Neural crest cell (in vitro differentiated cells): ENCODE measurements at places on chromosomes 16 and 17.

- DNase-seq, result no peak
Measured at GRCh38 chr16:81040842-81041241, 5.2 kb downstream of the ATMIN start.

GRCh38 chr16:68219725-68220351, 16.1 kb downstream of the ESRP2 start:
- no peak for DNase-seq

- DNase-seq, result no peak
Measured at GRCh38 chr17:74843352-74843627, 16.4 kb downstream of the GRIN2C start.

GRCh38 chr16:65409510-65409909, 287.6 kb upstream of the CDH11 start:
- no peak for DNase-seq

DNA sequence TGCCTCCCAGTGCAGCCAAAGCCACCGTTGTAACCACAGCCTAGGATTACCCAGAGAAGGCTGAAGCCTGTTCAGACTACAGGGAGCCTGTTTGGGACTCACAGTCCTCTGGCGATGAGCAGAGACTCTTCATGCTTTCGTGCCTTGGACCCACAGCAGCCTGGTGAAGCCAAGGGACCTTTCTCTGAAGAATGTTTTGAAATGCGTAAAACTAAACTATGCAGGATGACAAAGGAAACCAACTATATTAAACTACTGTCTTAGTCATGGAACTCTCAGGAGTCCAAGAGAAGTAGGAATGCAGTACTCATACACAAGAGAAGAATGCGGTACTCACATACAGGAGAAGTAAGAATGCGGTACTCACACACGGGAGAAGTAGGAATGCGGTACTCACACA, 20.9 kb downstream of the ABR start:
- no peak for DNase-seq

- no peak for DNase-seq
Measured at GRCh38 chr16:16022683-16023064, 73.3 kb downstream of the ABCC1 start.

GRCh38 chr16:86431540-86431939, 78.8 kb upstream of the FOXF1 start:
- DNase-seq, result no peak

GRCh38 chr17:62713086-62713881, 85.8 kb downstream of the MRC2 start:
- DNase-seq, result peak; percentile 39

DNA sequence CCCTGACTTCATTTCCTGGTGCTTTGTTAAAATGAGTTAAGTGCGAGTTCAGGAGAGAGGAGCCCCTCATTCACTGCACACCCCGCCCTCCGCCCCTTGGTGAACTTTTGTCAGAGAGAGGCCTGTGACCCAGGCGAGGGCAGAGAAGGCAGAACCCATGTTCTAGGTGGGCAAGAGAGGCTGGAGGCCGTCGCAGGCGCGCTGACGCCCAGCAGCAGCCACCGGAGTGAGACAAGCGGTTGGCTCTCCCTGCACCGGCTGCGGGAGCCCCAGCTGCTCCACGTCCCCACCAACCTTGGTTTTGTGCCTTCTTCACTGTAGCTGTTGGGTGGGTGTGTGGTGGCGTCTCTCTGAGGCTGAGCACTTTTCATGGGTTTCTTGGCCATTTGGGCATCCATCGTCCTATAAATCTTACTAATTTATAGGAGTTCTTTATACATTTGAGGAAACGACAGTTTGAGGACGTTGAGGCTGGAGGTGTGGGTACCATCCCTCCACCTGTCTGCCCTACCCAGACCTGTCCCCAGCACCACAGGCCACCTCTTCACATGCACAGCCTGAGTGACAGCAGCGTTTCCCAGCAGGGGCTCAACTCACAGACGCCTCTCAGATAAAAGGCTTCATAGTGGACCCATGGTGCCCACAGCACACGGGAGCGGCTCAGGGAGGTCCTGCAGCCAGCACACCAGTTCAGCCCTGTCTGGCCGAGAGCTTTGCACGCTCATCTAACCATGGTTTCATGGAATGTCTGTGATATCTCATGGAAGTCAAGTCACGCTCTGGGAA, 45.2 kb upstream of the CBFA2T3 start:
- DNase-seq, result no peak

GRCh38 chr16:17476414-17477259, 5.9 kb upstream of the XYLT1 start:
- peak; percentile 43 for DNase-seq

GRCh38 chr16:2507052-2507659, 6.6 kb upstream of the ATP6V0C start:
- no peak for DNase-seq

GRCh38 chr17:18043491-18043890, 4.3 kb downstream of the GID4 start:
- DNase-seq, result no peak

- no peak for DNase-seq
Measured at GRCh38 chr17:38418062-38418692, 10.1 kb upstream of the ARHGAP23 start.

DNA sequence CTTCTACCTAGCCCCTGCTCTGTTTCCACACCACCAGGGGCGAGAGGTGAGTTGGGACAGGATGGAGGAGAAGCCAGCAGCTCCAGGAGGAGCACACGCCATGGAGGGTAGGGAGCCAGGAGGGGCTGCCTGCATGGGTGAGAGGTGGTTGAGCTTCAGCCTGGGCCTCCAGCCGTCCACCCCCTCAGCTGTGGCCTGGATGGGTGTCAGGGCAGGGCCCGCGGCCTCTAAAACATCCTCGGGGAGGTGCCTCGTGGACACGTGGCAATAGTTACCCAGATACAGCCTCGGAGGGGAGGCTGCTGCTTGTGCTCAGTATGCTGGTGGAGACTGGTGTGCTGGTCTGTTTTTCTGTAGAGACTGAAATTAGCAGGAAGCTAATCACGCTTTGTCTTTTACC, 104.7 kb upstream of the GSE1 start:
- no peak for DNase-seq

- no peak for DNase-seq
Measured at GRCh38 chr17:17298108-17298507, 5.1 kb upstream of the NT5M start.

DNA sequence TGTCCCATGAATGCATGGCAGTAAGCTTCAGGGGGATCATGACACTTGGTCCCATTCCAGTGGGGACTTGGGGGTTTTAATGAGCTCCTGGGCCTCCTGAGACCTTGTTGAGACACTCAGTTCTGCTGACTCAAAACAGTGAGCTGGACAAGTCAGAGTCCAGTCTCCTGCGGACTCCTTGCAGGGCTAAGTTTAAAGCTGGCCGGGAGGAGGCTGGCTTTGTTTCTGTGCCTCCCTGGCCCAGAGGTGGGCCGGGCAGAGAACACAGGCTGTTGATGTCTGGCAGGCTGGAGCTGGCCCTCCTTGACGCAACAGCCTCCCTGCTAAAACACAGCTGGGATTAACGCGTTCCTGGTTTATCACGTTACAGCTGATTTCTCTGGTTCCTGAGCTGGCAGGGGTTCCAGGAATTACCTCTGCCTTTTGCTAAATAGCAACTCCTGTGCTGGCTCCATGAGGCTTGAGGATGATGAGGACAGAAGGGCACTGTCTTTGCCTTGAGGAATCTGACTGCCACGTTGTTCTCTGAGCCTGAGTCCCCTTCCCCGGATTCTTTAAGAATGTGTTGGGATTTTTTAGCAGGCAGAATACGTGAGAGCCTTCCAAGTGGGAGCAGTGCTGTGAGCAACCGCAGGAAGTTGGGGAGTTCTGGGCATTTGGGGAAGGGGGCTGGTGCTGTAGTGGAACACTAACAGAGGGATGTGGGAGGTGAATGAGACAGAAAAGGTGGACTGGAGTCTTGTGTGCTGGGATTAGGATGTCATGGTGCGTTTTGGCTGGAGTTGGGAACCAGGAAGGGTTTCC, 2.0 kb downstream of the GPT2 start:
- DNase-seq, result no peak

DNA sequence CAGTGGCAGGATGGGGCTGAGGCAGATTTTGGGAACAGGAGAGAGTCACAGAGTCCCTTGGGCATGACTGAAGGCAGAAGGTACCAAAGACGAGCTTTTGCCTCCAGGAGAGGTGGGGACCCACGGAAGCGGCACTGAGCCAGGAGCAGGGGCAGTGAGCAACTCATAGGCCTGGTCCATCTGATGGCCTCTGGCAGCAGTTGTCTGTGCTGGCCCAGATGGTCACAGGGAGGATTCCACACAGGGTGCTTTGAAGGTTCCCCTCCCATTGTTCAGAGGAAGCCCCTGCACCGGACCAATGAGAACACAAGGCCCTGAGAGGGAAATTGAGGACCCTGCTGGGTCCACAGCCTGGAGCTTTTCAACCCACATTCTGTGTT, 360.3 kb upstream of the TNRC6C start:
- no peak for DNase-seq

DNA sequence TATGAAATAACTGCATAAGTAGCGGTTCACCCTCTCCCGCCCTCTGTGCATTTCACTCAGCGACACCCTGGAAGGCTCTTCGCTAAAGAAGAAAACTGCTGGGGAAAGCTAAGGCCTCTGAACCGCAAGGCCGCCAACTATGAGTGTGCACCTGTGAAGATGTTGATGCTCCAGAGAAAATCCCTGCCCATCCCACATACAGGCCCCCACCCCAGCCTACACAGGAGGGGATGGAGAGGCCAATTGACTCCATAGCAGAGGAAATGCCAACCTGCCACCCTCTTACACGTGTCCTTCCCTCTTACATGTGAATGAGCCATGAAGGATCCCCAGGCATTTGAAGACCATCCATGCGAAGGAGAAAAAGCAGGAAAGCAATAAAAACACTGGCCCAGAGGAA, 104.8 kb downstream of the MGAT5B start:
- no peak for DNase-seq

DNA sequence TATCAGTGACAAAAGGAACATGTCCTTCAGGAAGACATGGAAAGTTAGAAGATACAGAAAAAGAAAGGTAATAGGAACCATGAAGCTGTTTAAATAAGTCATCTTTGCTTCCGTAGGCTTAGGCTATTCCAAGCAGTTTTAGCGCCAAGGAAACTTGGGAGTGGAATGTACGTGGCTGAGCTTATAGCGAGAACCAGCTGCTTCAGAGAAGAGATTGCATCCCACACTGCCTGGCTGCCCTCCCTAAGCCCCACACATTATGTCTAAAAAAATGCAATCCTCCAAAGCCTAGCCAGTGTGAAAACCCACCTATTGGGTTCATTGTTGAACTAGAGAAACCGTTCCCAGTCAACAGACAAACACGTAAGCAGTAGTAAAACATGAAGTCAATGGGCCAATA, 149.9 kb downstream of the SLC39A11 start:
- DNase-seq, result no peak

DNA sequence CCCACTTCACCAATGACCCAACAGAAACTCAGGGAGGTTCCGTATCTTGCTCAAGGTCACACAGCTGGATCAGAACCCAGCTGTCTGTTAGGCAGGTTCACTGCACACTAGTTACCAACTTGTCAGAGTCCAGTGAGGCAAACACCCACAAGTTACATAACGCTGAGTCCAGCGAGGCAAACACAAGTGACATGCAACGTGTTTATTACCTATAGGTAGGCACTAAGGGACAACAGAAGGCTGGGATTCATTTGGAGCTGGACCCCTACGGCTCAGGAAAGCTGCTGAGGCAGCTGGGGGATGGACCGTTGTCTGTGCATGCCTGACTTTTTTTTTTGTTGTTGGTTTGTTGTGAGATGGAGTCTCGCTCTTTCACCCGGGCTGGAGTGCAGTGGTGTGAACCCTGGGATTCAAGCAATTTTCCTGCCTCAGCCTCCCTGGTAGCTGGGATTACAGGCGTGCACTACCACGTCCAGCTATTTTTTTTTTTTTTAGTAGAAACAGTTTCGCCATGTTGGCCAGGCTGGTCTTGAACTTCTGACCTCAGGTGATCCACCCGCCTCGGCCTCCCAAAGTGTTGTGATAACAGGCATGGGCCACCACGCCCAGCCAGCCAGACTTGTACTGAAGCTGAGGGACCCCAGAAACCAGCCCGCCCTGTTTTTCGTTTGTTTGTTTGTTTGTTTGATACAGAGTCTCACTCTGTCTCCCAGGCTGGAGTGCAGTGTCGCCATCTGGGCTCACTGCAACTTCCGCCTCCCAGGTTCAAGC, 1.9 kb upstream of the RSAD1 start:
- no peak for DNase-seq

- DNase-seq, result no peak
Measured at GRCh38 chr16:16007743-16008111, 58.3 kb downstream of the ABCC1 start.

GRCh38 chr17:73430848-73431247, 119.0 kb upstream of the CDC42EP4 start:
- no peak for DNase-seq

DNA sequence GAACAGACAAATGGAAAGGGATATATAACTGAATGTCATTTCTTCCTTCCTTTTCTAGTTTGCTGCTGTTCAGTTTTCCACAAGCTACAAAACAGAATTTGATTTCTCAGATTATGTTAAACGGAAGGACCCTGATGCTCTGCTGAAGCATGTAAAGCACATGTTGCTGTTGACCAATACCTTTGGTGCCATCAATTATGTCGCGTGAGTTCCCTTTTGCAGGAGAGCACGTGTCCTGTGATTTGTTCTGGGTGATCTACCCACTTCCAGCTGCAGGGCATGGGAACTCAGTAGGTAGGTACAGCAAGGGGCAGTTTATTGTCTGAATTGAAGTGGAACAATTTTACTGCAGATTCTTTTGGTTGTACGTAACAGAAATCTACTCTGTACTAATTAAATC, 8.8 kb downstream of the ITGAL start:
- DNase-seq, result no peak

- DNase-seq, result no peak
Measured at GRCh38 chr16:75160386-75160785, 12.1 kb downstream of the ZFP1 start.

DNA sequence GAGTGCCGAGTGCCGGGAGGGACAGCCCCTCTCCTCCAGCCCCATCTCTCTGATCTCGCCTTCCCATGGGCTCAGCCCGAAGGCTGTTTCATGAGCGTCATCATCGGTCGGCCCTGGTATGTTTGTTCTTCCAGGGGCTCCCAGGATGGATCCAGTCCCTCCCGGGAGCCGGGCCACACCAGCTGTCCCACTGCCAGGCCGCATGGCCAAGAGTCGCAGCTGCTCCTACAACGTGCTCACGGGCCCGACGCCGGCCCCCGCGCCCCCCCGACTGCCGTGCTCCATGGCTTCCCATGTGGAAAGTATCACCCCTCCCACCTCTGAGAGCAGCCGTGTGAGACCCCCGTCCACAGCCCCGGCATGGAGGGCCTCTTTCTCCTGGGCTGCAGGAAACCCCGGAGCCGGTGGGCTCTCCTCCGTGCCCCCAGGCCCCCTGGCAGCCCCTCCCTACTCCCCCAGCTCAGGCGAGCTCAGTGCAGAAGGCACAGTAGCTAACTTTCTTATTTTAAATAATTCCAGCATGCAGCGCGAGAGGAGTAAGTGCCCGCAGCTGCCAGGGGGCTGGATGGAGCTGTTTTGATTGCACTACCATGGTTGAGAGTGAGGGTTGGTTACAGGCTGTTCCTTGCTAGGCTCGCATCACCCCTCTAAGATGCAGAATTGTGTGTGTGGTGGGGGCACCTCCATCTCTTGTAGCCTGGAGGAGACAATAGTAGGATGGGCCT, 26.6 kb upstream of the GSE1 start:
- no peak for DNase-seq

- no peak for DNase-seq
Measured at GRCh38 chr17:42748202-42748907, 3.5 kb upstream of the EZH1 start.
